ENCODE measurements at places on chromosomes 4 and X. TPM values are rescaled to one million over a fixed set of nuclear protein-coding genes. Genes with fewer than 3 reads are reported as not detected.

DNA sequence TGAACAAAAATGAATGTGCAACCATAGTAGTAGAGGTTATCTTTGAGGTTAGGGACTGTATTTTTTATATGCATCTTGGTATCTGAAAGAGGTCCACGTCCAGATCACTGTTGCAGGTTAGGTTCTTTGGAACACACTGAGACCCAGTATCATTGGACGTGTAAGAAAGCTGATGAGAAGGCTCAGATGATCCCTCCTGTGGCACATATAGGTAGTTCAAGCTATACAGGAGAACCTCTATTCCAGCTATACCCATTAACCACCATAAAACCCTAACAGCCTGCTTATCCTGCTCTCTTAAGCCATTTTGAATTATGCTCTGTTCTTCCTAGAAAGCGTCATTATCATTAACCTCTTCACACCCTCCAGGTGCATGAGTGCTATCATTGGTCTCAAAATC lies 930.7 kb upstream of the HS3ST1 start:
- DNase-seq, result no peak

DNA sequence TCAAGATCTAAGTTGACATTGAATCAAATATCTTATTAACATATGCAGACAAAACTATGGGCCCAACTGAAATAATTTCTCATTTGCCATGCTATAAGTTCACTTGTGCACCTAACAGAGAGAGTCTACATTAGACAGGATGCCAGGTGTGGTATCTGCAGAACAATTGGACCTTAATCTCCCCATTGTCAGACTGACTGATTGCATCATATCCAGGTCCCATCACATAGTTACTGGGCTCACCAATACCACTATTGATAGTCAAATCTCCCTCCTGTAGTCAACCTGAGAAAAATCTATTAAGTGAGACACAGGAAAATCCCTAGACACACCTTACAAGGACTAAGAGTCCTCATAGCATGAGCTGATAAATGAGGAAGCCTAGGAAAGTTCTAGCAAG lies 156.0 kb upstream of the FRG1 start:
- no peak for DNase-seq

CXorf66 gene
- not detected for total RNA-seq

UGT2B17 gene
- total RNA-seq, result not detected

ZNF718 gene
- 14.6 TPM for total RNA-seq

HMGN5 gene
- 14.4 TPM for total RNA-seq
